ENCODE measurements at places on chromosomes 6 and 20. TPM values are rescaled to one million over a fixed set of nuclear protein-coding genes. Genes with fewer than 3 reads are reported as not detected.

PDSS2 gene
- 8.2 TPM for total RNA-seq

TGM3 gene
- 11.8 TPM for total RNA-seq

DZANK1 gene
- 0.64 TPM for total RNA-seq

LPA gene
- total RNA-seq: 0.26 TPM

VGLL2 gene
- not detected for total RNA-seq

RAB23 gene
- total RNA-seq: 27.7 TPM

FNDC11 gene
- 0.26 TPM for total RNA-seq

HLA-DQB2 gene
- not detected for total RNA-seq

RFX6 gene
- total RNA-seq: not detected

GSTA3 gene
- not detected for total RNA-seq

ZC3H12D gene
- under 0.01 TPM for total RNA-seq

GLP1R gene
- total RNA-seq: not detected

KCNK17 gene
- not detected for total RNA-seq

CGA gene
- total RNA-seq: not detected

SAMD3 gene
- total RNA-seq: not detected

ZNF831 gene
- total RNA-seq: not detected
